Adipose tissue (tissue), 3 donors: ENCODE measurements at places on chromosomes 12 and 14. TPM values are rescaled to one million over a fixed set of nuclear protein-coding genes. Genes with fewer than 3 reads are reported as not detected.

The ZNF891 gene
- 0.67 TPM for polyA plus RNA-seq

The PLA2G1B gene
- polyA plus RNA-seq, result 10,835 TPM

The IL26 gene
- polyA plus RNA-seq, result not detected

The AHNAK2 gene
- polyA plus RNA-seq, result 0.72 TPM

The SERPINA9 gene
- polyA plus RNA-seq, result not detected

The BATF gene
- polyA plus RNA-seq, result 1.2 TPM

The FSCB gene
- not detected for polyA plus RNA-seq

The EMP1 gene
- polyA plus RNA-seq, result 782 TPM

The LAG3 gene
- 3.0 TPM for polyA plus RNA-seq

The DIABLO gene
- polyA plus RNA-seq, result 35.0 TPM

The LBHD2 gene
- 0.09 TPM for polyA plus RNA-seq

The RNASE3 gene
- not detected for polyA plus RNA-seq

The CLEC4C gene
- not detected for polyA plus RNA-seq

The CMKLR1 gene
- polyA plus RNA-seq, result 1.3 TPM
